A673 (cell line): ENCODE measurements at places on chromosomes 16 and 17.
A peak's percentile ranks its signal among the peaks of the same experiment; 100 is the strongest.

GRCh38 chr17:2954898-2955445, 108.4 kb downstream of the OR1D5 start:
- H3K4me3 ChIP-seq, result no peak overlapping the region
- no peak overlapping the region for H3K27ac ChIP-seq
- H3K36me3 ChIP-seq, result no peaks in the 10 kb centered on the region
- DNase-seq, result peak; percentile 28
- H3K27me3 ChIP-seq, result no peaks in the 10 kb centered on the region

- H3K27ac ChIP-seq, result no peak overlapping the region
- DNase-seq, result no peak
- H3K4me1 ChIP-seq, result no peaks in the 10 kb centered on the region
- no peak overlapping the region for H3K4me3 ChIP-seq
- no peaks in the 10 kb centered on the region for H3K27me3 ChIP-seq
Measured at GRCh38 chr17:14926073-14926472, 339.1 kb downstream of the PMP22 start.

- no peaks in the 10 kb centered on the region for H3K4me1 ChIP-seq
- H3K27ac ChIP-seq, result no peak overlapping the region
- H3K27me3 ChIP-seq, result no peaks in the 10 kb centered on the region
- no peak overlapping the region for H3K4me3 ChIP-seq
- DNase-seq, result no peak
- H3K36me3 ChIP-seq, result peaks cover 15% of the 10 kb centered on the region
Measured at GRCh38 chr17:2266865-2267228, 36.7 kb downstream of the SMG6 start.

DNA sequence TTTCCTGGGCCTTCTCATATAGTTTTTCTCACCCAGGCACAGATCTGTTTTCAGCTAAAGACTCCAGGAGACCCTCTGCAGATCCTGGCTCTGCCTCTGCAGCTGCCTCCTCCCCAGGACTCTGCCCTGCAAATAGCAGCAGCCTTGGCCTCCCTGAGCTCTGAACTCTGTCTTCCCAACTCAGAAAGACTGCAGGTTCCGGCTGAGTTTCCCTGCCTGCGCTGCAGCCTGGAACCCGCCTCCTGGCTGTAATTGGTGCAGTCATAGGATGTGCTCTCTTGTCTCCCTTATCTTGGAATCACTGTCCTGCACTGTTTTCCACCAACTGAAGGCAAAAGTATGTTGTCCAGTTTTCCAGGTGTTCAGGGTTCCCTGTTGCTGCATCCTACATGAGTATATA, 14.3 kb upstream of the DNASE1 start:
- no peak overlapping the region for H3K27ac ChIP-seq
- H3K4me1 ChIP-seq, result peaks cover 16% of the 10 kb centered on the region
- H3K27me3 ChIP-seq, result no peaks in the 10 kb centered on the region
- DNase-seq, result no peak
- H3K4me3 ChIP-seq, result no peak overlapping the region

GRCh38 chr17:79975498-79976134, 60.1 kb downstream of the TBC1D16 start:
- no peaks in the 10 kb centered on the region for H3K27me3 ChIP-seq
- H3K36me3 ChIP-seq, result no peaks in the 10 kb centered on the region
- DNase-seq, result no peak
- H3K4me1 ChIP-seq, result no peaks in the 10 kb centered on the region
- H3K4me3 ChIP-seq, result no peak overlapping the region
- H3K27ac ChIP-seq, result no peak overlapping the region

GRCh38 chr17:44308320-44308818, at the start of gene RUNDC3A:
Gene RUNDC3A (plus strand): TSS chr17:44308601. CDS start chr17:44308833, 232 bp downstream.
- no peaks in the 10 kb centered on the region for H3K36me3 ChIP-seq
- peak within 1 kb of the TSS; percentile 21 for H3K4me3 ChIP-seq
- no peak within 1 kb of the TSS for H3K27ac ChIP-seq
- no peaks in the 10 kb centered on the region for H3K4me1 ChIP-seq
- H3K27me3 ChIP-seq, result peaks cover 4% of the 10 kb centered on the region

DNA sequence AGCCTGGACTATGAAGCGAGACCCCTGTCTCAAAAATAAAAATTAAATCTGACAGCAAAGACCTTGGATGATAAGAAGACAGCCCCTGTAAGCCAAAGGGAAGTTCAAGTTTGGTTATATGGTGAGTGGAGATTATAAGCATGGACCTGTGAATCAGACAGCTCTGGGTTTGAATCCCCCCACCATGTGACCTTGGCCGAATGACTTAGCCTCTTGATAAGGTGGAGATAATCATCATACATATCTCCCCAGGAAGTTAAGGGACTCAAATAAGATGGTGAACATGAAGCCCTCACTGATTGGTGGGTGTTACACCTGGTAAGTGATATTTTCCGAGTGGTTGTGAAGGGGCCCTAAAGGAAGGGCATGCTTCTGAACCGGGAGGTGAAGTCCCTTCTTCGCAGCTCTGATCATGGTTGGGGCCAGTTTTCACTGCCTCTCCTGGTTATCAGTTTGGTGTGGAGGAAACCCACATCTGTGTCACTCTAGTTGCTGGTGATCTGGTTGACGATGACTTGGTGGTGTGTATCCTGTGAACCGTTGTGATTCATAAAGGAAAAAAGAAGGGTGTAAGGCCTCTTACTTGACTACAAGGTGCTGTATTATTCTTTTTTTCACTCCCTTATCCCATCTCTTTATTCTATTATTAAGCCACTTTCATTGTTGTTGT, 61.7 kb upstream of the CLEC18A start:
- no peak overlapping the region for H3K27ac ChIP-seq
- DNase-seq, result no peak
- H3K4me3 ChIP-seq, result no peak overlapping the region
- peaks cover 9% of the 10 kb centered on the region for H3K4me1 ChIP-seq
- no peaks in the 10 kb centered on the region for H3K36me3 ChIP-seq

DNA sequence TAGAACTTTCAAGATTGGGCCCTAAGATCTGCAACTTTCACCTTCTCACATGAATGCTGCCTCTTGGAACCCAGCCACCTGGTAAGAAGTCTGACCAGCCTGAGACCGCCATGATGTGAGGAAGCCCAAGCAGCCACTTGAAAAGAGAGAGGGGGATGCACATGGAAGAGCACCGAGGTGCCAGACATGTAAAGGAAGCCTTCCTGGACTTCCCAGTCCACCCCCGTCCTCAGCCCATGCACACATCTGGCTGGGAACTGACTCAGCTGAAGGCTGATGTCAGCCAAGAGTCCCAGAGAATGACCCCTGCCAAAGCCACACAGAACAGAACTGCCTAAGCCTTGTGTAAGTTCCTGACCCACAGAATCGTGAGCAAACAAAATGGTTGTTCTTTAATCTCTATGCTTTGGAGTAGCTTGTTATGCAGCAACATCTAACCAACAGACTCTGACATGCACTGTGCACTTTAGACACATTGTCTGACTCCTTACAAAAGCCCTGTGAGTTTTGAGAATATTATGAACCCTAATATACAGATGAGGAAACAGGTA, 86.7 kb downstream of the RMI2 start:
- H3K27me3 ChIP-seq, result peaks cover 7% of the 10 kb centered on the region
- no peak overlapping the region for H3K4me3 ChIP-seq
- H3K36me3 ChIP-seq, result no peaks in the 10 kb centered on the region
- no peaks in the 10 kb centered on the region for H3K4me1 ChIP-seq
- no peak overlapping the region for H3K27ac ChIP-seq

DNA sequence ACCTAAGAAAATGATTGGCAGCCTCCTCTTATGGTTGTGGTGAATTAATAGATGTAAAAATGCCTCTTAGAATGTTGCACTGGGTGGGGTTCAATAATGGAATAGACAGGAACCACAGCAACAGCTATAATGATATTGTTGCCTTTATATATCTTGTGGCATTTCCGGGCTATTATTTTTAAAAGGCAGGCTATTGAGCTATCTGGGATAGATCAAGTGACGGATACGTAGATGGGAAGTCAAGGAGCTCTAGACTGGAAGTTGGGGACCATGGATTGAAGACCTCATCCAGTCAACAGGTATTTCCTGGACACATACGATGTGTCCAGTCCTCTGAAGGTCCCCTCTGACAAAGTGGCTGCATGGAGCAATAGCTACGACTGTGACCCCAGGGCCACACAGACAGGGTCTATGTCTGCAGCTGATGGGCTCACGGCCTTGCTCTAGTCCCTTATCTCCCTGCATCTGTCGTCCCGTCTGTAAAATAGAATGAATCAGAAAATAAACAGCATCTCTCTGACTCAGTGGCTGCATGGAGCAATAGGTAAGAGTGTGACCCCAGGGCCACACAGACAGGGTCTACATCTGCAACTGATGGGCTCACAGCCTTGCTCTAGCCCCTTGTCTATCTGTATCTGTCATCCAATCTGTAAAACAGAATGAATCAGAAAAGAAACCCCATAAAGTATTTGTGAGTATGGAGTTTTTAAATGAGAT, 117.7 kb upstream of the FOXF1 start:
- peaks cover 10% of the 10 kb centered on the region for H3K4me1 ChIP-seq
- peak; percentile 23 for DNase-seq
- peaks cover 16% of the 10 kb centered on the region for H3K27me3 ChIP-seq
- no peak overlapping the region for H3K4me3 ChIP-seq

- DNase-seq, result no peak
- no peaks in the 10 kb centered on the region for H3K4me1 ChIP-seq
- no peaks in the 10 kb centered on the region for H3K27me3 ChIP-seq
- no peak overlapping the region for H3K4me3 ChIP-seq
Measured at GRCh38 chr17:61000911-61001310, 323.3 kb downstream of the BCAS3 start.

DNA sequence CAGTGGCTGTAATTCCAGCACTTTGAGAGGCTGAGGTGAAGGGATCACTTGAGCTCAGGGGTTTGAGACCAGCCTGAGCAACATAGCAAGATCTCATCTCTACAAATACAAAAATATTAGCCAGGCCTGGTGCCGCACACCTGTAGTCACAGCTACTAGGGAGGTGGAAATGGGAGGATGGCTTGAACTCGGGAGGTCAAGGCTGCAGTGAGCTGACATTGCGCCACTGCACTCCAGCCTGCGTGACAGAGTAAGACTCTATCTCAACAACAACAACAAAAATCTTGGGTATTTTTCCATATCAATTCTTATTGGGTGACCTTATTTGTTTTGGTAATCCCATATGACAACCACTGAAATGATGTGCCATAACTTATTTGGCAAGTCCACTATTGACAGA, 52.6 kb downstream of the SCNN1G start:
- no peak overlapping the region for H3K27ac ChIP-seq
- no peaks in the 10 kb centered on the region for H3K4me1 ChIP-seq
- H3K36me3 ChIP-seq, result no peaks in the 10 kb centered on the region
- no peak overlapping the region for H3K4me3 ChIP-seq
- no peaks in the 10 kb centered on the region for H3K27me3 ChIP-seq

GRCh38 chr16:79589601-79590102, 10.9 kb downstream of the MAF start:
- H3K27ac ChIP-seq, result no peak overlapping the region
- no peak for DNase-seq
- H3K4me1 ChIP-seq, result no peaks in the 10 kb centered on the region

- H3K27me3 ChIP-seq, result no peaks in the 10 kb centered on the region
- peak overlapping the region; percentile 36 for H3K4me3 ChIP-seq
- DNase-seq, result peak; percentile 95
- peaks cover 48% of the 10 kb centered on the region for H3K4me1 ChIP-seq
Measured at GRCh38 chr17:82238472-82239201, 9.8 kb downstream of the SLC16A3 start.

DNA sequence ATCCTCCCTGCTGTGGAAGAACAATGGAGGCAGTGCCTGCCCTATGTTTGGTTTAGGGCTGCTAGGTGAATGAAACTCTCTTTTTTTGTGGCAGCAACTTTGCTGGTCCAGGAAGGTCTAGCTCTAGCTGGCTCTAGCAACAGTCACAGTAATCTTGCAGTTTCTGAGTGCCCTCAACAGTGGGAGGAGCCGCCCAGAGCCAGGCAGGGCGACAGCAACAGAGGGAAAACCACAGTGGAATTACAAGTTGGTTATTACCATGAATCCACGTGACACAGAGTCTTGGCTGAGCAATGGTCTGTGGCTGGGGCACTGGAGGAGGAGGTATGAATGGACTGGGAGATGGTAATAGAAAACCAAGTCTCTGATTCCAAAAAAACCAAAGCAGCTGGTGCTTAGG, 10.3 kb downstream of the HSPB9 start:
- H3K36me3 ChIP-seq, result no peaks in the 10 kb centered on the region
- no peak for DNase-seq
- no peaks in the 10 kb centered on the region for H3K4me1 ChIP-seq
- no peak overlapping the region for H3K27ac ChIP-seq
- H3K27me3 ChIP-seq, result no peaks in the 10 kb centered on the region

- H3K4me3 ChIP-seq, result no peak overlapping the region
- no peaks in the 10 kb centered on the region for H3K36me3 ChIP-seq
- no peak overlapping the region for H3K27ac ChIP-seq
- no peak for DNase-seq
- no peaks in the 10 kb centered on the region for H3K27me3 ChIP-seq
Measured at GRCh38 chr16:68088130-68088972, 3.2 kb downstream of the NFATC3 start.

DNA sequence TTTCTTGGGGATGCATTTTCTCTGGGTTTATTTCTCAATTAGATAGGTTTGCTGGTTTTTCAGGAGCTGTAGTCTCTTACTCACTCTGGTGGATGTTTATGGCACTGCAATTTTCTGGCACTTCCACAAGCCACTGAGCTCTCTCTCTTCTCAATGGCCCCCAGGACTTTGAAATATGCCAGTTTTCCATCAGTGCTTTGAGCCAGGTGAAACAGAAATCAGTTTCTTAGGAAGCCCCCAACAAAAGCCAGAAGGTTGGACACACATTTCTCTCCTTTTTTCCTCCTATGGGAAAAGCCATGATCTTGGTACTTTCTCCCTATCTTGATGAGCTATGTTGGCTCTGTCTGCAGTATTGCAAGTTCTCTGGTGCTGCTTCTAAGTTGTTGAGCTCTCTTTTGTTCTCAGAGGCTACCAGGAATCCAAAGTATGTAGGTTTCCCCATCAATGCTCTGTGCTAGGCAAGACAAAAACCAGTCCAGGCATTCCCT, 90.7 kb upstream of the SMIM36 start:
- H3K27ac ChIP-seq, result no peak overlapping the region
- no peaks in the 10 kb centered on the region for H3K36me3 ChIP-seq
- no peak overlapping the region for H3K4me3 ChIP-seq
- H3K4me1 ChIP-seq, result no peaks in the 10 kb centered on the region

GRCh38 chr17:37168731-37169353, 206.9 kb upstream of the C17orf78 start:
- H3K4me3 ChIP-seq, result no peak overlapping the region
- no peak overlapping the region for H3K27ac ChIP-seq
- no peaks in the 10 kb centered on the region for H3K27me3 ChIP-seq
- no peaks in the 10 kb centered on the region for H3K4me1 ChIP-seq
- DNase-seq, result no peak
- no peaks in the 10 kb centered on the region for H3K36me3 ChIP-seq

GRCh38 chr17:46931596-46931995, 8.6 kb downstream of the GOSR2 start:
- H3K36me3 ChIP-seq, result peaks cover 25% of the 10 kb centered on the region
- H3K4me3 ChIP-seq, result no peak overlapping the region
- DNase-seq, result no peak

GRCh38 chr16:67437513-67437912, 6.6 kb downstream of the HSD11B2 start:
- H3K36me3 ChIP-seq, result no peaks in the 10 kb centered on the region
- H3K4me3 ChIP-seq, result no peak overlapping the region
- no peaks in the 10 kb centered on the region for H3K4me1 ChIP-seq
- no peak overlapping the region for H3K27ac ChIP-seq

GRCh38 chr17:45006927-45007461, 38.9 kb upstream of the C1QL1 start:
- H3K36me3 ChIP-seq, result no peaks in the 10 kb centered on the region
- H3K4me3 ChIP-seq, result no peak overlapping the region
- no peak for DNase-seq
- no peaks in the 10 kb centered on the region for H3K27me3 ChIP-seq
- H3K27ac ChIP-seq, result no peak overlapping the region

GRCh38 chr17:37702598-37702997, 42.3 kb downstream of the HNF1B start:
- H3K27ac ChIP-seq, result no peak overlapping the region
- no peaks in the 10 kb centered on the region for H3K36me3 ChIP-seq
- H3K27me3 ChIP-seq, result no peaks in the 10 kb centered on the region
- DNase-seq, result no peak
- no peak overlapping the region for H3K4me3 ChIP-seq
